ENCODE measurements at places on chromosomes 6 and 20.

DNA sequence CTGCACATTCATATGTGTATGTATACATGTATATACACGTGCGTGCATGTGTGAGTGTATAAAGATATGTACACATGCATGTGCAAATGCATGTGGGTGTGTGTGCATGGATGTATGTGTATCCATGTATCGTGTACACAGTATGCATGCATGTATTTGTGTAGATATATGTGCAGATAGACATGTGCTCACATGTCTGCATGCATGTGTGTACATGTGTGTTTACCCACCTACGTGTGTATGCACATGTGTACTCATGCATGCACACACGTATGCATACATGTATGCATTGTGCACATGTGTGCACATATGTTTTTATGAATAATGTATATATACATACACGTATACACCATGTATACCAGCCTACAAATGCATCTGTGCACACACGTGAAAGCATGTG, 80.3 kb upstream of the ZNF322 start:
- no peak for DNase-seq

DNA sequence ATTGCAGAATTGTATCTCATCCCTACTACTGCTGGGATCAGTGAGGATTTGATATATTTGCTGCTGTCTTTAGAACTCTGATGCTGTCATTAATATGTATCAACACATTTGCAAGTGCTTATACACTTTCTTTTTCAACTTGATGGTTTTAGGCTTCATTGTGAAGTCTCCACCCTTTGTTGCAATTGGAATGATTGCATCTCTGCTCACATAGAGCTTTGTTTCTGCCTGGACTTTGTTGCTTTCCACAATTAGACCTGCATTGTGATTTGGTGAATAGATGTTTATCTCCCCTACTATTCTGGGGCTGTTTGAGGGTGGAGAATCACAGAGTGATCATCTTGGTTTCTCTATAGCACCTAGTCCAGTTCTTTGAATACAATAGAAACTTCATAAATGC, 666.7 kb downstream of the EPM2A start:
- no peak for DNase-seq

- DNase-seq: no peak
These were observed 15.6 kb downstream of the TMEM74B start for GRCh38 chr20:1169224-1169623.

DNA sequence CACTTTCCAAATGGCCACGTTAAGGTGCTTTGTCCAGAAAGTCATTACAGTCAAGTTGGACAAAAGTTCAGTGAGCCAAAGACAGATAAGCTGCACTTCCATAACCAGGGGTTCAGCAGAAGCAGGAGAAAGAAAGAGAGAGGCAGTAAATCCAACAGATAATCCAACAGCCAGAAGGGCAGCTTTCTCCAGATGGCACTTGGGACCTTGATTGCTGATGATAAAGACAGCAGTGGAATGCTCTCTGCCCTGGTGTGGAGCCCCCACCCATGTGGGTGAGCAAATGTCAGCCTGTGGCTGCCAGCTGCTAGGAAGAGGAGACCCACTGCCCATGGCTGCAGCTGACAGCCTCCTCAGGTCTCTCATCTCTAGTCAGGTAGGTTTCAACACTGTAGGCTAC, 18.7 kb upstream of the NRSN1 start:
- DNase-seq: no peak

DNA sequence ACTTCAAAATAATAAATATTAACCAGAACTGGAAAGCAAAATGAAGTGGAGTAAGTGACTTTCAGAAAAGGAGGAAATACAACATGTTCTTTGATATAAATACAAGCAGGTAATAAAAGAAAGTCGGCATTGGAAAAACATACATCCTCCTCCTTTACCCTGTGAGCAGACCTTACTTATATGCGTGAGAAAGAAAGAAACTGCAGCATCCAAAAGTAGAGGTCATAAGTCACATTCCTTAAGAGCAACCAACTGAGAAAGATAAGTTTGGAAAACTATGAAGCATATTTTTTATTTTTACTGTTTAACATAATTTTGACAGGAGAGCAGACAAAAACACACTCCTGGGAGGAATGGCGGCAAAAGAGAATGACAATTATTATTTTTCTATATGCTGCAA, 155.5 kb downstream of the HACE1 start:
- DNase-seq: no peak

GRCh38 chr6:18471232-18471964, 84.2 kb downstream of the RNF144B start:
- no peak for DNase-seq

All from activated effector memory CD4-positive, alpha-beta T cell treated with Interleukin-2 at 50 U/mL for 16 hours (primary cell).